ENCODE measurements at places on chromosomes 11 and 22. TPM values are rescaled to one million over a fixed set of nuclear protein-coding genes. Genes with fewer than 3 reads are reported as not detected.

GRCh38 chr11:124987096-124987495, 33.1 kb downstream of the CCDC15 start:
- no peak for DNase-seq

- DNase-seq: no peak
Observed at GRCh38 chr11:104618954-104619353, 279.3 kb downstream of the CASP12 start.

- DNase-seq: no peak
Observed at GRCh38 chr11:2583605-2583958, 116.2 kb downstream of the KCNQ1OT1 start.

DNA sequence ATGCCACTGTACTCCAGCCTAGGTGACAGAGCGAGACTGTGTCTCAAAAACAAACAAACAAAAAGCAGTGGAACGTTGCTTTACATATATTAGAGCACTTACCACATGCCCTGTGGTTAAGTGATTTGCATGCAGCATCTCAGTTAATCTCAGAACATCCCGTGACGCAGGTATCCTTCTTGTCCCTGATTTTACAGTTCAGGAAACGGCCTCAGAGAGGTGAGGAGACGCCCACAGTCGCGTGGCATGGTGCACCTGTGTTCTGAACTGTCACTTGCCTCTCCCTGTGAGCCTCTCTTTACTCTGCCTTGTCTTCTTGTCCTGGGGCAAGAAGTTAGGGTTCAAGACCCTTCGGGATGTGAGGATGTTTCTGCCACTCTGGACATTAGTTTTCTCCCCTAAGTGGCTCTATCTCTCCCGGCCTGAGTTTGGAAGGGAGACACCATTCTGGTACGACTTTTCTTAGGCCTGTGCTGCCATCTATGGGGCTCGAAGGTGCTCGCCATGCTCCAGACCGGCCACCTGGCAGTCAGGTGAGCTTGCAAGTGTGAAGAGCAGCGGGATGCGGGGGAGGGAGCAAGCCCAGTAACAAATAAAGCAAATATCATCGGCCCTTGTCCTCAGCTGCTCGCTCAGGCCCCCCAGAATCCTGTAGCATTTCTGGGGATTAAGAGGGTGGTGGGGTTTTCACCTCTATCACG, 25.6 kb downstream of the YWHAH start:
- DNase-seq: peak; percentile 53

- no peak for DNase-seq
Observed at GRCh38 chr22:41939981-41940831, 6.7 kb downstream of the CENPM start.

GRCh38 chr11:32225571-32226285, 134.9 kb downstream of the RCN1 start:
- DNase-seq: no peak

DNA sequence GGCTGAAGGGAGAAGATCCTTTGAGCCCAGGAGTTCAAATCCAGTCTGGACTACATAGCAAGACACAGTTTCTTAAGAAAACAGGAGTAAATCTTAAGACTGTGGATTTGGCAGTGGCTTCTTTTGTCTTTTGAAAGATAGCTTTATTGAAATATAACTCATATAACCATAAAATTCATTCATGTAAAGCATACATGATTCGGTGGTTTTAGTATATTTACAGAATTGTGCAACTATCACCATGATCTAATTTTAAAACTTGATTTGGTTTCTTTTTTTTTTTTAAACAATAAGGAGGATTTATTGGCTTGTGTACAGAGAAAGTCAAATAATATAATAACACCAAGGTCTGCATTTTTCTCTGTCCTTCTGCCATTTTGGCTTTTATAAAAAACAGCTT, 23.1 kb upstream of the PSMA1 start:
- no peak for DNase-seq

DNA sequence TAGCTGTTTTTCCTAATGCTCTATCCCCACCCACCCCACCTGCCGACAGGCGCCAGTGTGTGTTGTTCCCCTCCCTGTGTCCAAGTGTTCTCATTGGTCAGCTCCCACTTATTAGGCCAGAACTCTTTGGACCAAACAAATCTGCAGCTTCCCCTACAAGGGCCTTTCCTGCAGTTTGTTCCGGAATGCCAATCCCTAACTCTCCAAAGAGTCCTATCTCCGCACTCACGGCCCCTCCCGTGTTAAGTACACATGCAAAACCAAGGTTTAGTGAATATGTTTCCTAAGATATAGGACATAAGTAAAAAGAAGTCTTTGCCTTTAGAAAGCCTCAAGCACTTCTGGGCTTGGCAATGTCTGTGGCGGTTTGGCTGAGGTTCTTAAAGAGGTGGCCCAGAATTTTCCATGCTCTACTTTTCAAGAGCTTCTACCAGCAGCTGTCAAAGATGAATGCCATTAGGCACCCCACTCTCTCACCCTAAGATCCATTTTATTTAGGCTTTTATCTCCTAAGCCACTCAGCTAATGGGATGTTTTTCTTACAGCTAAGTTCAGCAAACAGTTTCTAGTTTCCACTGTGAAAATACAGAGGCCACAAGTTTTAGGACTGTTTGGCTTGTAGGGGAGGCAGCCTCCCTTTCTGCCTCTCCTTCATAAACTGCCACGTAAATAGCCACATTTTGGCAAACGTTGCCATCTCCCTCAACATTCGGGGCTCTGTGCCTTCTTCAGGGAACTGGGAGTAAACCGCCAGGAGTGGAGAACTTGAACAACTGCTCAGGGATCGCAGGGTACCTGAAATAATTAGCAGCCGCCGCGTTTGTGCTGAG, 1.6 kb downstream of the CD59 start:
- DNase-seq: no peak

GRCh38 chr11:102429691-102430090, 22.9 kb downstream of the TMEM123 start:
- no peak for DNase-seq

DNA sequence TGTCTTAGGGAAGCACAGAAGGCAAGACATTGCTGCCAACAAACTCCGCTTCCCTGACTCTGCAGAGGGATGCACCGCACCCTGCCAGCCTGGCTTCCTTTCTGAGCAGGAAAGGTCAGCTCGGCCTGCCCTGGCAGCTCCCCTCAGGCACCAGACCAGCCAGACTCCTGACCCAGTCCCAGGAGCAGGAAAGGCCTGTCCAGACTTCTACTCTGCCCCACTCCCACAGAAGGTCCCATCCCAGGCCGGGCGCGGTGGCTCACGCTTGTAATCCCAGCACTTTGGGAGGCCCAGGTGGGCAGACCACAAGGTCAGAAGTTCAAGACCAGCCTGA, 17.7 kb downstream of the ARRB1 start:
- DNase-seq: no peak

- no peak for DNase-seq
Observed at GRCh38 chr11:34552270-34552669, 38.7 kb upstream of the ELF5 start.

DNA sequence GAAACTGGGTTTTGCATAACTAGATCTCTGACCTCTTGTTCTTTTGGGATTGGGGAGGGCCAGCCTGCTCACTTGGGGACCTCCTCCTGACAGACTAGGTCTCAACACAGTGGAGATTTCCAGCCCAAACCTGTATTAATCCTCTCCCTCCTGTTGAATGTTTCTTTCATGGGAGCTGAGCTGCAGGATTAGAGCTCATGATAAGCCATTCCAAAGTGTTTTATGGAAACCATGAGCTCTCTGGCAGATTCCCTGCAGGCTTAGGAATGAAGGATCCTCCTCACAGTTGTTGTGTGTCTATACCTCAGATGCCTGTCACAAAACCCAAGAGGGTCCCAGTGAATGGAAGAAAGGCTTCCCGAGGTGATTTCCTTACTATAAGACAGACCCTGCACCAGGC, 248.4 kb upstream of the B3GAT1 start:
- peak; percentile 4 for DNase-seq

The FERMT3 gene
- polyA plus RNA-seq: 3.4 TPM

The CCDC88B gene
- 3.5 TPM for polyA plus RNA-seq

The APOBEC3H gene
- polyA plus RNA-seq: not detected

The CDC42EP1 gene
- polyA plus RNA-seq: 66.6 TPM

The CYP2D6 gene
- polyA plus RNA-seq: 175 TPM

The EFCAB6 gene
- 0.42 TPM for polyA plus RNA-seq
